ENCODE measurements at places on chromosomes 5 and 9. TPM values are rescaled to one million over a fixed set of nuclear protein-coding genes. Genes with fewer than 3 reads are reported as not detected.

Gene NUDT12
- 4.7 TPM for total RNA-seq

Gene MAMDC2
- not detected for total RNA-seq

Gene HARS1
- total RNA-seq, result 83.3 TPM

Gene B4GALT1
- total RNA-seq, result 47.1 TPM

Gene PLGRKT
- total RNA-seq, result 44.0 TPM

Gene GPR151
- not detected for total RNA-seq

Gene IL5
- 1.6 TPM for total RNA-seq

Gene ALG2
- total RNA-seq, result 22.8 TPM

Gene CCL28
- 13.9 TPM for total RNA-seq

- no peak for DNase-seq
Measured at GRCh38 chr5:126490167-126490940, 67.1 kb downstream of the GRAMD2B start.

DNA sequence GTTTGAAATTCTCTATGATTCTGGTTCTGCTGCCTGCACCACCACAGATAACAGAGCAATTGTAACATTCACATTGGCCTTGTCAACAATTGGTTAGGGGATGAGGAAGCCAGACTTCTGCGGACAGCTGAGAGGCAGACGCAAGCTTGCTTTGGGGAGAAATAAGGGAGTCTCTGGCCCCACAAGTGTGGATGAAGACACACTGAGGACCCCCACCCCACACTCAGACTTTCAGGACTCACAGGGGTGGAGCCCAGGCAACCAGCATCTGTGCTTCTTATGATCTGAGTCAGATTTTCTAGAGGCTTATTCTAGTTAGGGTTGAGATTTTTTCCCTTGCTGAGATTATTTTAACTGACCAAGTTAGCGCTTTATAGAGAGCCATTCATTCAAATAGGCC, 140.3 kb upstream of the IRX2 start:
- DNase-seq, result no peak

DNA sequence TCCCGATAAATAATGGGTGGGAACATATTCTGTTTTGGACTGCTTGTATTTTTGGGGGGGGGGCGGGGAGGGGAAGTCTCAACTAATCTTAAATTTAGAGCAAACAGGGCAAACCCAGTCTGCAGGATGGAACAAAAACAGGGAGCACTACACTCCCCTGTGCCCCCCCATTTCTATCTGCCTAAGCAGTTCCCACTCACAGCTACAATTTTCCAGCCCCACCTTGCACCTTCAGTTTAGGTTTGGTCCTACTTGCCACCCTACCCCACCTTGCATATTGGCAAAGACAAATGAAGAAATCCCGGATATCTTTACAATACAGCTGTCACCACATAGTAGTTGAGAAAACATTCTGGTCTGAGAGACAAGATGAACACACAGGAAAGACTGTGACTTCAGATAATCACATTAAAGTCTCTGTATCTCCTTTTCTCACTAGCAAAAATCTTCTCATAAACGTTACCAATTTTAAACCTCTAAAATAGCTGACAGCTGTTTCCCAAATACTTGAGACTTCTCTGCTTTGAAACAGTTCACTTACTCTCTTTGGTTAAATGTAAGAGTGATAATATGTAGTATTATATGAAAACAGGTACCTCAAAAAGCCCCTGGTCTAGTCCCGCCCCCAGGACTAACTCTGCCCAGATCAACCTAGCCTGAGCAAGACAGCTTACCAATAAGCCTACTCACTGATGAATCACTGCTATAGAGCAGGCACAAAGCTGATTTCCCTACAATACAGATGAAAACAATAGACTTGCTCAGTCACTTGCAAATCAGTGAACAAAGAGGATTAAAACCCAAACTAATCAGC, 5.2 kb upstream of the RAPGEF6 start:
- peak; percentile 85 for DNase-seq

DNA sequence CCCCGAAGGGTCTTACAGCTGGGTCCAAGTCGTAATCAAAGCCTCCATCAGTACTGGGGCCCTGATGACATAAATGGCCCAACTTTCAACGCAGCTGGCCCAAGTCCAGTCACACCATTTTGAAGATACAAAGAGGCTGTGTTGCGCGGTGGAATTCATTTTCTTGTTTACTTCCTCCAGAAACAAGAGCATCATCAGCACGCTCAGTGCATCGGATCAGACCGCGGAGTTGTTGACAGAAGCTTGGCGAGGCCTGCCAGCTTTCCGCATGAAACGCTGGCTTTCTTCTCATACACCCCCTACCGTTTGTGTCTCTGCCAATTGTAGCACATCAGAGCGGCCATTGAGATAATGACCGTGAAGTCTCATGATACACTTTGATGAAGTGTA, 101.7 kb upstream of the SPATA31D4 start:
- no peak for DNase-seq

GRCh38 chr9:6646293-6646636, 736 bp upstream of the GLDC start:
- peak; percentile 57 for DNase-seq

DNA sequence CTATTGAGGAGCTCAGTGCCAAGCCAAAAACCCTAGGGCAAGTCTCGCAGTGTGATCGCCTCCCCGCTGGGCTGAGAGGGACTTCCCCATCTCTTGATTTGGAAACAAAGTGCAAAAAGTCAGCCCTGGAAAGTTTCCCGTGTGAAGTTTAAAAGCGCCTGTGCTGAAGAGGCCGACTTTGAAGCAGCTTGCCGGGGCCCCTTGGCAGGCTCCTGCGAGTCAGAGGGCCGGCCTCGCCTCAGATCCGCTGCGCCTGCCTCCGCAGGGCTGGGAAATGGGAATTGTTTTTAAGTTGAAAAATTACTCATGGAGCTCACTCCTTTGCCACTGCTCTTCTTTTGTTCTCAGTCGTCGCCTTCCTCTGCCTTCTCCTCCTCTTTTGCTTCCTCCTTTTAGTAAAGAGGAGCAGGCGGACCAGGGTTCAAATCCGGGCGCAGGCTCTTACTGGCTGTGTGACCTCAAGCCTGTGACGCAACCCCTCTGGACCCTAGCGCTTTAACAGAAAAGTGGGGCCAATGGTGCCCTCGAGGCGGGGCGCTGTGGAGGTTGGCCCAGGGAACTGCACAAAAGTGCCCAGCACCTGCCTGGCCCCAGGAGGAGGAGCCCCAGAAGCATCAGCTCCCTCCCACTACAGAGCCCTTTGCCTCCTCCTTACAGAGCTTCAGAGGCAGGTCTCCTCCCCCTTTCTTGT, 14.7 kb upstream of the LHX2 start:
- DNase-seq, result peak; percentile 81

GRCh38 chr5:36373527-36374086, 71.9 kb upstream of the RANBP3L start:
- no peak for DNase-seq

- no peak for DNase-seq
Measured at GRCh38 chr5:14552017-14552416, 29.6 kb upstream of the OTULINL start.

GRCh38 chr9:126327006-126327713, 531 bp downstream of the MVB12B start:
- DNase-seq, result peak; percentile 33

- DNase-seq, result no peak
Measured at GRCh38 chr5:152529440-152529839, 124.4 kb upstream of the NMUR2 start.

DNA sequence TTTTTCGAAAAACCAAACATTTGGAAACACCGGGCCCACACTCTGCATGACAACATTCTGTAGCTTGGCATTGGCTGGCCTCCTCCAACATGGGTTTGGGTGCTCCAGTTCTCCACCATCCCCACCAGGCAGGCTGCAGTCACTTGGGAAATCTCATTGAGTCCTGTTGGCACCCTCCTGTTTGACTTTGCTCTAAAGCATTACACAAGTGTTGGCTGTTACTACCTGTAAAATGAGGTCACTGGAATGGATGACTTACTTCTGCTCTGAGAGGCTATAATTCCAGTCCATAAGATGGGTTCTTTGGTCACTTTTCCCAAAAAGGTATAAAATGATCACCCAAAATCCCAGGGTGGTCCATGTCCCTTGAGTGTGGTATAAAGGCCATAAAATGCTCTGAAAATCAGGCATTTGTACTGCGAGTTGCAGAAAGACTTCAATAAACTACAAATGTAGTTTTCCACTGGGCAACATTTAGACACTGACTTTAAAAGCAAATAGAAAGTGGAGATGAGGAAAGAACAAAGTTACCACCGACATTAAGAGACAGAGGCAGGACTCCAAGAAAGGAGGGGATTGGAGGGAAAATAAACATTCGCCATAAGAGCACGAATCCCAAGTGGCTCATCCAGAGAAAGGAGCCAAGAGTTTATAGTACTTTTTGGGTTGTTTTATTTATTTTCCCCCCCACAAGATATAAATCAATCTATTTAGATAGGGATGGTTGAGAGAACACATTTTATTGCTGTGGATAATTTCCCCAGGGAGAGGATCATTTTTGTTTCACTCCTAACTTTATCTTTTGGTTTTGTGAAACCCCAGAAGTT, 295.1 kb downstream of the TLE1 start:
- no peak for DNase-seq

DNA sequence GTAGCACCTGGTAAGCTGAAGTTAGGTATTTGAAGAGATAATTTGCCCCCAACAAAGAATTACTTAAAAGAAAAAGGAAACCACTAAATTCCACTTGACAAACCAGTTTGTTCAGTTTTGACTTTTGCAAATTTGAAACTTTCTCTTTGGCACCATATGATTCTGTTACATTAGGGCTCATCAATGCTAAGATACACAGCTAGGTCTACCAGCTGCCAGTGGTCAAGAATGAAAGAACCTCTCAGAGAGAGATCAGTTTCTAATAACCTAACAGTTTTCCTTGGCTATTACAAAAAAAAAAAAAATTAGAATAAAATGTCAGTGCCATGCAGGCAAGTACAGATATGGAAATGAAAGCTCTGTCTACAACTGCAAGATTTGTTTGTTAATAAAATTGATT, 92.3 kb downstream of the CAAP1 start:
- no peak for DNase-seq

GRCh38 chr9:96464426-96464825, 14.5 kb downstream of the HABP4 start:
- no peak for DNase-seq

GRCh38 chr5:155905364-155905763, 421.6 kb upstream of the SGCD start:
- DNase-seq, result no peak

- no peak for DNase-seq
Measured at GRCh38 chr5:58090704-58091103, 369.2 kb downstream of the PLK2 start.

DNA sequence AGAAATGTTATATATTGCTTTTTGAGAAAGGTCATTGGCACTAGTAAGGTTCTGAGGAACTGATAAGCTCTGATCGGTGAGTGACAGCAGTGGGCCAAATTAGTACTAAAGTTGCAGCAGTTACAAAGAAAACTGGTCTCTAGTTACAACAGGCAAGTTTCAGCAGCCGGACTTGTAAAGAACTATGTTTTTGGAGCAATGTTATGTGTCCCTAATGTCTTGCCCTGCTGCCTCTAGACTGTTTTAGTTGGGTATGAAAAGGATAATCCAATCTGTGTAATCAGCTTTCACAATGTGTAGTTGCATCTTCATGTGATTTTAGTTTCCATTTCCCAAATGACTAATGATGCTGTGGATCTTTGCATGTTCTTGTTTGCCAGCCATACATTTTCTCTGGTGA, 113.5 kb downstream of the CAMK4 start:
- DNase-seq, result no peak

- no peak for DNase-seq
Measured at GRCh38 chr5:132487841-132488555, 2.6 kb downstream of the IRF1 start.

GRCh38 chr5:45281081-45281480, 415.1 kb downstream of the HCN1 start:
- DNase-seq, result no peak

GRCh38 chr9:107694390-107694789, 204.8 kb upstream of the KLF4 start:
- no peak for DNase-seq

DNA sequence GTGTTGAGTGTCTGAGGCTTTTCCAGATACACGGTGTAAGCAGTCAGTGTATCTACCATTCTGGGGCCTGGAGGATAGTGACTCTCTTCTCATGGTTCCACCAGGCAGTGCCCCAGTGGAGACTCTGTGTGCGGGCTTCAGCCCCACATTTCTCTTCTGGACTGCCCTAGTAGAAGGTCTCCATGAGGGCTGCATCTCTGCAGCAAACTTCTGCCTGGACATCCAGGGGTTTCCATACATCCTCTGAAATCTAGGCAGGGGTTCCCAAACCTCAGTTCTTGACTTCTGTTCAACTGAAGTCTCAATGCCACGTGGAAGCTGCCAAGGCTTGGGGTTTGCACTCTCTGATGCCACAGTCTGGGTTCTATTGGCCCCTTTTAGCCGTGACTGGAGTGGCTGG, 256.6 kb upstream of the ITGA1 start:
- no peak for DNase-seq

DNA sequence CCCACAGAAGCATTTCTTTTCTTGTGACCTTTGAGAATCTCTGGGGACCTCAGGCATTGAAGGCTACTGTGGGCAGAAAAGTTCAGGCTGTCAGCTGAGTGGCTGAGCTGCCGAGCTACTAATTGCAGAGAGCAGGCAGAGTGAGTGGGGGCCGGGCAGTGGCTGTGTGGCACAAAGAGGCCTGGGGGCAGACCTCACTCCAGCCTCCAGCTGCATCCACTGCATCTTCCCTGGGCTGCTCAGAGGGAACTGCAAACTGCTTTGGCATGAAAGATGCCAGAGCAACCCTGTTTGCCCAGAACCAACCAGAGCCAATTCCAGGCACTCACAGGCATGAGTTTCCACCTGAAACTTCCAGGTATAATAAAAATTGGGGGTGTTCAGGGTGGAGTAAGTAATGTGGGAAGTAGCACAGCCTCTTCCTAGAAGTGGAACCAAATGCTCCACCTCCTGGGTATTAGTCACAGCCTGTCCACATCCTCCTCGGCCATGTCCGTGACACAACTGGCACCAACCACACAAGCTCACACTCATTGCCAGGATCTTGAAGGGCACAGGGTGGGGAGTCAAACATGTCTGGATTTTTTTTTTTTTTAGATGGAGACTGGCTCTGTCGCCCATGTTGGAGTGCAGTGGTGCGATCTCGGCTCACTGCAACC, 548.9 kb downstream of the BNC2 start:
- no peak for DNase-seq

DNA sequence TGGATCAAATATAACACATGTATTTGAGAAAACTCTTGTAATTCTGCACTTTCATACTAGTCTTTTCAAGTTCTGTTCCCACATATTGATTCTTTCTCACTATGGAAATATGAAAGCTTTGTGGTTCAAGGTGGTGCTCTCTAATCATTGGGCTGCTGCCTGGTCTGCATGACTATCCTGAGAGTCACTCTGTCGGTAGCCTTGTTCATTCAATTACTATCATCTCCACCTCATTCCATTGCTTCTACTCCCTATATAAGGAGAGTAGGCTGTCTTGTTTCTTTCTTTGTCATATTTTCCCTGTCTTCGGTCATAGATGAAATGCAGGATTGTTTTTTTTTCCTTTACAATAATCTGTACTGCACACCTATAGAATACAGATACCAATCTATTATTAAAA, 341.4 kb upstream of the ACTBL2 start:
- DNase-seq, result no peak

DNA sequence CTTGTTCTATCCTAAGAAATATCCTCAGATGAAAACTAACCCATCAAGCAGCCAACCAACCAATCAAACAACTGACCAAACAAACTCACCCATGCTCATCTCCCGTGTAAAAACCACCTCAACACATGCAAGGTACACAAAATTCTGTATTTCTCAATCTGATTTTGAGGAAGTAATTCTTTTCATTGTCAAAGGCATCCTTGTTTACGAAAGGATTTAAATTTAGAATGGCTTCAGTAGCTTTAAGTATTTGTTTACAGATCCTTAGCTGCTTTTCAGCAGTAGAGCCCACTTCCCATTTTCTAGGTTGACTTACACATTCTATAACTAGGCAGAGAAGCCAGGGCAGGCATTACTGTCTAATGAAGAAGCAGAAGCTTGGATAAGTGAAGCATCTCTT, 78.6 kb downstream of the NTRK2 start:
- no peak for DNase-seq
